ENCODE measurements at places on chromosomes 2 and 18.

GRCh38 chr2:59654710-59655109, 898.7 kb downstream of the BCL11A start:
- DNase-seq = no peak

GRCh38 chr2:118055512-118056164, 32.6 kb upstream of the INSIG2 start:
- DNase-seq = no peak

DNA sequence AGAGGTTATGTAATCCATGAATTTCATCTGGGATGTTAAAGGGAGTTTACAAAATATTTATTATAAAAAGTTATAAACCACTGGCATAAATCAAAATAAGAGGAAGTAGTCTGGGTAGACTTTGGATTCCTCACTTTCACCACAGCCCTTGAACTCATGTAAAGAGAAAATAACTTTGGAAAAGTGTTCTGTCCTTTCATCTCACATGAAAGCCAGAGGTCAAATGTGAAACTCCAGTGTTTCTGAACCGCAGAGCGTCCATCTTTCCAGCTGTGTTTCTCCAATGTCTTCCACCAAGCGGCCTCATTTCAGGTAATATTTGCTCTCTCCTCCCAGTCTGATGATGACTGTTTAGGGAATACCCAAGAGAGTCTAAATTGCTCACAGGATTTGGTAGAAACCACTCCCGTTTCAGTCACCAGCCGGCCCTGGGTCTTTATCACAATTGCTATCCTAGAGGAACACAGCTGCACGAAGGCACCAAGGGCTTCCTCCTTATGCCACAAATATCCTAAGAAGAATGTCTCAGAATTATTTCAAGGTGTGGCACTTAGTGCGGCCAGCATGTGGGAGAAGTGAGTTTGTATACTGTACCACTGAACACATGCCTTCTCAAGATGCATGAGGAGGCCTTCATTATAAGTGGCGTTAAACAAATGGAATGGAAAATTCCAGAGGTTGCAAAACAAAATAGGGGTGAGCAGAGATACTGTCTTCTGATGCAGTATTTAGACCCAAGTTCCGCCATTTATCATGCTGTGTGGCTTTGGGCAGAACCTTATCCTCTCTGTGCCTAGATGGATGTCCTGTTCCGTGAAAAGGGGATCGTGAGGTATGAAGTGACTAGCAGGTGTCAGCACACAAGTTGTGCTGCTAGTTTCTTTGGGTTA, 63.8 kb downstream of the ACTR2 start:
- DNase-seq = no peak

DNA sequence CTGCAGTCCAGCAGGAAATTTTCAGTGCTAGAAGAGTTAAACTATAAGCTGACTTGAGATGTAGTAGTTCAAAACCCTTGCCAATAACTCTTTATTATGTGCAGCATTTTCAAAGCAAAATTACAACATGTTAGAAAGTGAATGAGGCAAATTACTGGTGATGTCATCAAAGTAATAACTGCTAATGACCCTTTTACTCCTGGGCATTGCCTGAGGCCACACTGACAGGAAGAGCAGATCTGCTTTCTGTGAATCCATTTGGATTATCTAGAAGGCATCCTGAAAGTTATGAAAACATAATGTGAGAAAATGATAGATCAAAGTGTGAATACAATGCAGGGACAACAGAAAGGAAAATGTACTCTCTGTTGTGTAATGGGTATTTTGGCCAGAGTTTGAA, 139.6 kb upstream of the TRIB2 start:
- no peak for DNase-seq

DNA sequence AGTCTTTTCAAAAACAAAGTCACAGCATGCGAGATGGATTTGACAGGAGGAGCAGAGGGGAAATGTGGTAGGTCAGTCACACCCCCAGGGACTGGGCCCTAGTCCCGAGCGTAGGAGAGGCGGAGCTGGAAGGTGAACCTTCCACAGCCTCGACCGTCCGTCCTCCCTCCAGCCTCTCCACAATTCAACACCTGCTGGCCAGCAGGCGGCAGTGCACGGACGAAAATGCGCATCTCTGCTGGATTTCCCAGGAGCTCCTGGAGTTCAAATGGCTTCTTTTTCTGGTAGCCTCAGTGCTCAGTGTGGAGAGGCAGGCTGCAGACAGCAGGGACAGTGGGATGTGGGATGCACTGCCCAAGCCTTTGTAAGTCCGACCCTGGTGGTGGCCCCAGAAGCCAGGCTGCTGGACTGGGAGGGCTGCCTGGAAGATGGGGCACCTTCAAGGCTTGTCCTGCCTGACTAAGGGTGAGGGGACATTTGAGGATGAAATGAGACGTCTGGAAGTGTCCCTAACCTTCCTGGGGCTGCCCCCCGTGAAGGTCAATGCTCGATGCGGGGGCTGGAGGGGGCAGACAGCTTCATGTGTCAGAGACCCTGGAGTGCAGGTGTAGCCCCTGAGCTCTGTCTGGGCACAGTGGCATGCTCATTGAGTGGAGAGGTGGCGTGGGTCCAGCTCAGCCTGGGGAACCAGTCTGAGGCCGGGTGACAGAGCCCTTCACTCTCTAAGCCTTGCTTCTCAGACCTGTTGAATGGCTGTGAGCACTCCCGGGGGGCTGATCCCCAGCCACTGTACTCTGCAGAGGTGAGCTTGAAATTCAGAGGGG, 189.5 kb downstream of the TFCP2L1 start:
- no peak for DNase-seq
